ENCODE measurements at places on chromosomes 1 and 21.

- no peaks in the 10 kb centered on the region for H3K36me3 ChIP-seq
- no peak overlapping the region for H3K4me3 ChIP-seq
- no peak for DNase-seq
- H3K27me3 ChIP-seq = peaks cover 4% of the 10 kb centered on the region
- no peak overlapping the region for H3K27ac ChIP-seq
- H3K4me1 ChIP-seq = no peaks in the 10 kb centered on the region
These were observed 55.5 kb upstream of the ABCG1 start for GRCh38 chr21:42163511-42163863.

DNA sequence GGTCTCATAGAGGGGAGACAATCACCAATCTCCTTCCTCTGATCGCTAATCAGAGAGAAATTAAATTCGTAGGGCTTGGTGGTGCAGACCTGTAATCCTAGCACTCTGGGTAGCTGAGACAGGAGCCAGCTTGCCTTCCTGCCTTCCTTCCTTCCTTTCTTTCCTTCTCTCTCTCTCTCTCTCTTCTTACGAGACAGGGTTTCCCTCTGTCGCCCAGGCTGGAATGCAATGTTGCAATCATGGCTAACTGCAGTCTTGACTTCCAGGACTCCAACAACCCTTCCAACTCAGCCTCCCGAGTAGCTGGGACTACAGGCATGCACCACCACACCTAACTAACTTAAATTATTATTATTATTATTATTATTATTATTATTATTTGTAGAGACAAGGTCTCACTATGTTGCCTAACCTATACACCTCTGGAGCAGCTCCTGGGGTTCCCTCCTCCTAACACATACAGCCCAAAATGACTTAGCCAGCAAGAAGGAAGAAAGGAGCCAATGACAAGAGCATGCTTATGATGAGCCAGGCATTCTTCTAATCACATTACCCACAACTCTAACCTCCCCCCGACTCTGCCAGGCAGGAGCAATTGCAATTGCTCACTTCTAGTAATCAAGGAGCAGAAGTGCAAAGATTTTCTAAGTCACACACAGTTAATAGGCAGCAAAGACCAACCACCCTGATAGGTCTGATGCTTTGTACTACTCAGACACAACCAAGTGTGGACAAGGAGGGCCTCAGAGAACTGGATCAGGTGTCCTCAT is 105.4 kb upstream of the F3 start:
- peak; percentile 59 for DNase-seq
- H3K27ac ChIP-seq = peak overlapping the region; percentile 90
- no peaks in the 10 kb centered on the region for H3K36me3 ChIP-seq
- H3K4me3 ChIP-seq = no peak overlapping the region

DNA sequence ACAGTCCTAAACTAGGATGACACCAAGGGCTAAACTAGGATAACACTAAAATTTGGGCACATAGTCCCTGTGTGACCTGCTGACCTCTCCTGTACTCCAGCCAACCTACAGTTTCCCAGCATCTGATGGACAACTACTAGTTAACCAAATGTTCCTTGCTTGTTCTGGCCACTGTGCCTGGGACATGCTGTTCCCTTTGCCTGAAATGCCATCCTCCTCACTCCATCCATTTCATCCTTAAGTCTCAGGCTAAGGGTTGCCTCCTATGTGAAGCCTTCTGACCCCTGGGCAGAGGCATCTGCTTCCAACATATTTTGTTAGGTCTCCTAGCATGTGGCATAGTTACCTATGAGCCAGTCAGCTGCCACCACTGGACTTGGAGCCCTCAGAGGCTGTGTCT is 204.9 kb upstream of the JUN start:
- H3K4me1 ChIP-seq = no peaks in the 10 kb centered on the region
- H3K27ac ChIP-seq = no peak overlapping the region
- H3K27me3 ChIP-seq = no peaks in the 10 kb centered on the region
- no peaks in the 10 kb centered on the region for H3K36me3 ChIP-seq
- no peak for DNase-seq
- no peak overlapping the region for H3K4me3 ChIP-seq

- no peaks in the 10 kb centered on the region for H3K36me3 ChIP-seq
- no peak overlapping the region for H3K27ac ChIP-seq
- DNase-seq = peak; percentile 24
- no peak overlapping the region for H3K4me3 ChIP-seq
These were observed 13.9 kb downstream of the NT5C1A start for GRCh38 chr1:39657923-39658485.

DNA sequence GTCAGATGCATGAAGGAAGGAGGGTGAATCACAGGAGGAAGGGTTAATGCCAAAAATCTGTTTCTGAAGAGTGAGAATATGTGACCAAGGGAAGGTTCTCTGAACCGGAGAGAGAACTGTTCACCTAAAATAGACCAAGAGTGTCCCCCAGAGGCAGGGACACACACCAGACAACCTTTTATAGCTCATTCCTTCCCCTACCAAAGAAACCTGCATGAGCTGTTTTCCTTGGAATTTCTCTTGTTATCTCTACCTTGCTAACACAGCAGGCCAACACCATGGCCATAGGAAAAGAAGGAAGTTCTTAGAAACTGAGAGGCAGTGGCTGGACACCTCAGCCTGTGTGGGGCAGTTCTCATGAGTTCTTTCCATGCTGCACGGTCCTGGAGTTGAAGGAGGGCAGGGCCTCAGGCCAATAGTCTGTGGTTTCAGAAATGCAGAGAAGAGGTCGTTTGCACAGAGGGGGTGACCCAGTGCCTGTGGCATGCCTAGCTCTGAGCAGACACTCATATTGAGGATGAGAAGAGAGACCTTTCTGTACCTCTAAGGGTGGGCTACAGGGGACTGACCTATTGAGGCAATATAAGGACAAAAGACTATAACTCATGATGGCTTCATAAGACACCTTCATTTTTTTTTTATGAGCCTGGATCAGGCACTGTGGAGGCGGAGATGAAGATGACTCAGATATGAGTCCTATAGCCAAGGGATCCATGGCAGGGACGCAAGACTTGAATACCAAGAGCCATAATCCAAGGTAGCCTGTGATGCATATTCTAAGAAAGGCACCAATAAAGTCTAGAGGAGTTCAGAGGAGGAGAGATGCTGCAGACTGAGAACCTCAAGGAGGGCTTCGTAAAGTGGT is 39.4 kb downstream of the IGFN1 start:
- H3K27ac ChIP-seq = no peak overlapping the region
- peaks cover 2% of the 10 kb centered on the region for H3K27me3 ChIP-seq
- DNase-seq = peak; percentile 53
- no peak overlapping the region for H3K4me3 ChIP-seq
- H3K4me1 ChIP-seq = peaks cover 15% of the 10 kb centered on the region
- H3K36me3 ChIP-seq = no peaks in the 10 kb centered on the region

Data from astrocyte (in vitro differentiated cells and primary cell).